ENCODE measurements at places on chromosomes 7 and 10.

DNA sequence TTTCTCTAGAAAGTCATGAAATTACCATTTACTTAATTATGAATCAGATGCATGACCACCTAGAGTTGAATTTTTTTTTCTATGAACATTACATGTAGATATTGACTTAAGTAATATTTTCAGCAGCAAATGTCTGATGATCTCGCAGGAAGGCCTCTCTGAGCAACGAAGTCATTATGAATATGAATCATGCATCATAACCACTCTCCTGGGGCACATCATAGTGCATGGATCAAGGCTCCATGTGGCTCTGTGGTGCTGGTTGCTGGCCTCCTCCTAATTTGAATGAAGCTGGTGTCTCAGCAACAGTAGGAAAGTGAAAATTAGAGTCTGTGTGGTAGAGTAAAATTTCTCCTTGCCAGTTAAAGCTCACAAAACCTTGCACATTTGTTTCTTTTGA is 121.4 kb upstream of the INHBA start:
- DNase-seq = no peak

DNA sequence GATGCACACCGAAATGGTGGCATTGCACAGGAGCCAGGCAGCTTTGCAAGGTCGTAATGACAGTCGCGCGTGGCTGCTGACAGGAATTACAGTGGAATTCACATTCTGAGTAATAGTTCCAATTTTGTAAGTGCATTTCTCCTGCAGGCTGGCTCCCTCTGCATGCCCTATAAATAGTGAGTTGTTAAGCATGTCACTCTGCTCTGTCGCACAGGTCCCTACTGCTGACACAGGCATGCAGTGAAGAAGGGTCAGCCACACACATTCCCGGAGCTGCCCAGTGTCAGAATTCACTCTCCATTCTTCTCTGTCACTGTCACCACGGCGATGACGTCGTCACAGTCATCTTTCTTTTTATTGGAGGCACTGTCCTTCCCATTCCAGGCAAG is 49.2 kb upstream of the SHH start:
- no peak for DNase-seq

DNA sequence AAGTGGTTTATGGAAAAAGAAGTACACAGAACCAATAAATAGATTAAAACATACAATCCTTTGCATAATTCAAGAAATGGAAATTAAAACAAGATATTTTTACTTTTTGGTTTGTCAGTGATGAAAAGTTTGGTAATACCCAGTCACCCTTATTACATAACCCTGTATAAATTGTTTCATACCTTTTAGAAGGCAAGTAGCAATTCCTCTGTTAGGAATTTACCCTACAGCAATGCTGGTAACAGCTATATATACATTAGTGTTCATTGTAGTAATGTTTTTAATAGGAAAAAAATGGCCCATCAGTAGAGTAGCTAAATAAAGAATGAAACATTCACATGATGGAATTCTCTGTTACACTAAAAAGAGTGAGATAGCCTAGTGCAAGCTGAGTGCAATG is 42.7 kb downstream of the PTPN12 start:
- DNase-seq = no peak

DNA sequence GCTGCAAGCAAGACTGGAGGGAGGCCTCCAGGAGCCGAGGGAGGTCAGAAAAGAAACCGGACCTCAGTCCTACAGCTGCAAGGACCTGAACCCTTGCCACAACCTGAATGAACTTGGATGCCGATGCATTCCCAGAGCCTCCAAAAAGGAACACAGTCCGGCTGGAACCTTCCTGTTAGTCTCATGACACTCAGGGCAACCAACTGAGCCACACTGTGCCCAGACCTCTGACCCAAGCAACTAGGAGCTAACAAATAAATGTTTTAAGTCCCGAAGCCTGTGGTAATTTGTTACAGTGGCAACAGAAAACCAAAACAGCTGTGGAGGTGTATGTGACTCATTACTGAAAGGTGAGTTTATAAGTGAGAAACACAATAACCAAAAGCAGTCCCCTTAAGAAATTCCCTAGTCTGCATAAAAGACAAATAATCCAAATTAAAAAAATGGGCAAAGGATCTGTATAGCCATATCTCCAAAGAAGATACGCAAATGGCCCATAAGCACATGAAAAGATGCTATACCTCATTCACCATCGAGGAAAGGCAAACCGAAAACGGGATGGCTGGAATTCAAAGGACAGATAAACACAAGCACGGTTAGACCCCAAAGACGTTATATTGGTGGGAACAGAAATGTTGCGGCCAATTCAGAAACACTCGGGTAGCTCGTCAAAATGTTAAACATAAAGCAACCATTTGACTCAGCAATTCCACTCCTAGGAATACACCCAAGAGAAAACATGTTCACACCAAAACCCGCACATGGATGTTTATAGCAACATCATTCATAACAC is 24.8 kb downstream of the GNA12 start:
- DNase-seq = no peak

- DNase-seq = no peak
Observed at GRCh38 chr7:128836729-128837348, 6.6 kb downstream of the FLNC start.

- no peak for DNase-seq
Observed at GRCh38 chr7:128923411-128923800, 12.9 kb upstream of the KCP start.

- DNase-seq = no peak
Observed at GRCh38 chr7:134920026-134920753, 66.1 kb upstream of the AGBL3 start.

- DNase-seq = no peak
Observed at GRCh38 chr7:107696330-107696946, 35.8 kb downstream of the SLC26A4 start.

DNA sequence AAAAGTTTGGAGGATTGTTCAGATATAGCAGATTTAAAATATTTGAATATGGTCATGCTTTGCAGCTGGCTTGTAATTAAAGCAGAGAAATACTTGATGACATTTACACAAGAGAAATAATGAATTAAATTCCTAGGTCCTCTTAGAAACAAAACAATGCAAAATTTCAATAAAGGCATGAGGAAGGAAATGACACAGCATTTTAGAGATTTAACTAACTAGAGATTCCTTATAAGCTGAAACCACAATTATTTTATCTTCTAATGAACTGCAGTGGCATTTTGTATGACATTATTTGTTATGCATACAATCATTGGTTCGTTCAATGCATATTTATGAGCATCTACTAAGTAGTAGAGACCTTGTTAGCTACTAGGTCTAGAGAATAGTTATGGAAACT is 490.9 kb downstream of the ZWINT start:
- no peak for DNase-seq

DNA sequence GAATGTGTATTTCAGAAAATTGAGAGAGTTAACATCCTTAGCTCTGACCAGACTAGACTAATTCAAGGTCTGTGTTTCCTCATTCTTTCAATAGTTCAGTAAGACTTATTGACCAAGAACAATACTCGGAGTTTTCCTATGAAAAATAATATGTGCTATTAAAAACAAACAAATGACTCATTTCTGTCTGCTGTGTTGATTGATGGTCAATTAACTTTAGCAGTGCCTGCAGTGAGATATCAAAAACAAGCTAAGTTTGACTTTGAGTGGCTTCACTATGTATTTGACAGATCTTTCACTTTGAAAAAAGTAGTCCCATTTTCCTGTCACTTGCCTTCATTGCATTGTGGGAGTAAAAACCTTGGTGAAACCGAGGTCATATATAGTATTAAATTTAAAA is 91.0 kb downstream of the GNAT3 start:
- no peak for DNase-seq

- DNase-seq = no peak
Observed at GRCh38 chr7:128734890-128735289, 4.3 kb upstream of the CALU start.

- no peak for DNase-seq
Observed at GRCh38 chr7:147438216-147438615, 1152.3 kb upstream of the C7orf33 start.

GRCh38 chr10:79468841-79469585 is 23.6 kb upstream of the ZCCHC24 start:
- DNase-seq = no peak

DNA sequence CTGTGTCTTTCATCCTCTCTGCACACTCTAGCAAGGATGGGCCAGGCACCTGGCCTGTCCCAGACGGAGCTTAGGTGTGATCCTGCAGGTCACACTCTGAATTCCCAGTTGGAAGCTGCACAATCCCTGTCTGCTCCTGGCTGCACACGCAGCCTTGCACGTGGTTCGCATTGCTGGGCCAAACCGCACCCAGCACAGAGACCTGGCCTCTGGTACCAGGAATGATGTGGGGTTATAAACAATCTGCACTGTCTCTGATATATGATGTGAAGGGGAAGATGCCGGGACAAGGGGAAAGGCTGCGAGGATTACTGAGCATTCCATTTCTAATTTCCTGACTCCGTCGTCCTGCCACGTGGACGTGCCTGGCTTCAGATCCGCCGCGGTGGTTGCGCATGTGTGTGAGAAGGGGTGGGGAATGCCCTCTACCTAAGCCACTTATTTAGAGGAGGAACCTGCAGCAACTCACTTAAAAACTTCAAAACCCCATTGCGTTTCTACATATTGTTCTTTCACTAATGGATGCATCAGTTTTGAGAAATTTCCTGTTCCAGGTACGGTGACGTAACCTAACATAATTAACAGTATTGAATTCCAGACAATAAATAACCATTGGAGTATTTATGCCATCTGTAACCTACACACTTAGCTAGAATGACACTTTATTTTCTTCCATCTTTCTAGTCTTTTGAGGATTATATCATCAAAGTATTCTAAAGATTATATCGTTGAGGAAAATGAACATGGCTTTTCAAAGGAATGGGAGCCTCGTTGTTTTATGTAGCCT is 559.7 kb upstream of the MGMT start:
- DNase-seq = no peak

- DNase-seq = no peak
Observed at GRCh38 chr7:143388491-143389101, 7.5 kb downstream of the ZYX start.

- no peak for DNase-seq
Observed at GRCh38 chr10:91493313-91493712, 83.2 kb downstream of the HECTD2 start.

GRCh38 chr10:29150010-29150409 is 138.9 kb upstream of the LYZL1 start:
- no peak for DNase-seq

GRCh38 chr10:33863352-33863751 is 528.9 kb upstream of the NRP1 start:
- DNase-seq = no peak

- DNase-seq = no peak
Observed at GRCh38 chr10:15642095-15642494, 77.6 kb downstream of the ITGA8 start.

GRCh38 chr7:151110941-151111645 is 24.8 kb downstream of the AGAP3 start:
- DNase-seq = peak; percentile 59

- no peak for DNase-seq
Observed at GRCh38 chr7:69246758-69247157, 351.5 kb upstream of the AUTS2 start.

- no peak for DNase-seq
Observed at GRCh38 chr7:133201470-133201869, 51.4 kb upstream of the EXOC4 start.

DNA sequence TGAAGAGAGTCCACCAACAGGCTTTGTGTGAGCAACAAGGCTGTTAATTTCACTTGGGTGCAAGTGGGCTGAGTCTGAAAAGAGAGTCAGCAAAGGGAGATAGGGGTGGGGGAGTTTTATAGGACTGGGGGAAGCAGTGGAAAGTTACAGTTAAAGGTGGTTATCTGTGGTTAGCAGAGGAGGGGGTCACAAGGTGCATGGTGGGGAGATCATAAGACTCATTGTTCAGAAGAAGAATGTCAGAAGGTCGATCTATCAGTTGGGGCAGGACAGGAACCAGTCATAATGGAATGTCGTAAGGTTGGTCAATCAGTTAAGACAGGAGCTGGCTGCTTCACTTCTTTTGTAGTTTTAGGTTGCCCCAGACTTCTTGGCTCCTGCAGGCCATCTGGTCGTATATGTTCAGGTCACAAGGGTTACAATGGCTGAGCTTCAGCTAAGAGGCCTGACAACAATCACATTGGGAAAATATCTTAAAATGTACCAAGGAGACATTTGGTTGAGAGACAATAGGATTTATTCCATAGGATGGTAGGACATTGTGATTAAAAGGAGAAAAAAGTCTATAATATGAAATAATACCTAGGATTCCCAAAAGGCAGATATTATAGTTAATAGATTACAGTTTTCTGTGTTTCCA is 356.4 kb downstream of the ANKRD7 start:
- no peak for DNase-seq

DNA sequence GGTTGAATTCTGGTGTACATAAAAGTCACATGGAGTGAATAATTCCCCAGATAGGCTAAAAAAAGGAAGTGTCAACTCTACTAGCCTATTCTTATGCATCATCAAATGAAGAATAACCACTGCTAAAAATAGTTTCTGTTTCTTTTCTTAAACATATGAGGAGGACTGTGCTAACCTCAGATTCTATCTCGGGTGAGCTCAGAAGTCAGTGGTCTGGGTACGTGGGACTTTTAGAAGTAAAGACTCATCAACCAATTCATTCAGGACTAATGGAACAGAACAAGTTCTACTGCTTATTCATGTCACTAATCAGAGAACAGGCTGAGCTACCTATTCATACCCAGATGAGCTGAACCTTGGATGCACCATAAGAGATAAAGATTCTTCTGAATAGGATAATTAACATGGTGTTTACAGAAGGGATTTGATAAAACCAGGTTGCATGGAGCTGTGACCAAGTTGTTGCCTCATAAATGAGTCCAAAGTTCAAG is 9.5 kb upstream of the ASAH2 start:
- no peak for DNase-seq

DNA sequence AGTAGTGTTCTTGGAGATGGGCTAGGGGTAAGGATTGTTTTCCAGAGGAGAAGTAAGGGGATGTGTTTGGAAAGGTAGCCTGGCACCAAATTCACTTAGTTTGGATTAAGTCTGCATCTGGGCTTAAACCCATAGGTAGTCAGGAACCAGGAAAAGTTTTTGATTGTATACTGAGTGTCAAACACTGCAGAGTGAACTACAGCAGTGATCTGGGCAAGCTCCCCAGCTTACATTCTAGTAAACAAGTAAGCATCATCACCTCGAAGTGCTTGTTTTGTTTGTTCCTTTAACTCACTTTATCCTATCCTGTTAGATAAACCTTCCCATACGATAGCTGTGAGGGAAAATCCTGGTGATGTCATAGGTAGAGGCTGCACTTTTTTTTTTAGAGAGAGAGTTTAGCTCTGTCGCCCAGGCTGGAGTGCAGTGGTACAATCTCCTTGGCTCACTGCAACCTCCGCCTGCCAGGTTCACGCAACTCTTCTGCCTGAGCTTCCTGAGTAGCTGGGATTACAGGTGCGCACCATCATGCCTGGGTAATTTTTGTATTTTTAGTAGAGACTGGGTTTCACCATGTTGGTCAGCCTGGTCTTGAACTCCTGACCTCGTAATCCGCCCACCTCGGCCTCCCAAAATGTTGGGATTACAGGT is 2.4 kb downstream of the RPS24 start:
- no peak for DNase-seq

GRCh38 chr7:74473116-74473515 is 19.4 kb downstream of the GTF2IRD1 start:
- DNase-seq = no peak

- no peak for DNase-seq
Observed at GRCh38 chr7:47211519-47211973, 370.4 kb downstream of the TNS3 start.

All from stimulated activated CD8-positive, alpha-beta memory T cell treated with anti-CD3 and anti-CD28 coated beads, Interleukin-15, amount 100 ng/mL, for 1 hour (primary cell).